ENCODE measurements at places on chromosomes 3 and 15.

DNA sequence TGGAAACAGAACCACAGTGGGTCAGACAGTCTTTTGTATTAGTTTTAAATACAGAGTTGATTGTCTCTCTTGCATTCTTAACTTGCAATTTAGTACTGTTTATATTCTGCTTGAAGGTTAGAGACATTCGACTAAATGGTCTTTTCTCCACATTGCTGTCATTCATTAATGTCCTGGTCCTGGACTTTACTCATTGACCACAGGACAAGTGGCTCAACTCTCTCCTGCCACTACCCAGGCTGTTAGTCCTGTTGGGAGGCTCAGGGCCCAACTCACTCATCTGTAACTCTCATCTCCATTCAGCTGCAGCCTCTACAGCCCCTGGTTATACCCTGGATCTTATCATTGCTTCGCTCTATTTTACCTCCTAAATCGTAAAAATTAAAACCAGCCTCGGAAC, 427.4 kb downstream of the LPP start:
- DNase-seq = no peak

- no peak for DNase-seq
Observed at GRCh38 chr15:57386976-57387375, 10.7 kb downstream of the CGNL1 start.

DNA sequence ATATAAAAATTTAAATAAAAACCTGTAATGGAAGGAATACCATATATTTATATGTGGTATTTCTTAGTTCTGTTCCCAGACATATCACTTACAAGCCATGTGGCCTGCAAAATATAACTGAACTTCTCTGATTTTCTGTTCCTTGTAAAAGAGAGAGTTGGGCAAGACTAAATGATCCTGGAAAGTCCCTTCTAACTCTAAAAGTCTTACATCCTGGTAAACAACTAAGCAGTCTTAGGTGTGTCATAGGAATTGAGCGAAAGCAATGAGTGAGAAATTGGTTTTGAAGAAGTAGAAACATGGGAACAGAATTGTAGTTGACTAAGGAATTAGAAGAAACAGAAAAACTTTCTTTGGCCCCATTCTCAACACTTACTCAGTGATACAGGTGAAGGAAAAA, 25.3 kb upstream of the IL20RB start:
- no peak for DNase-seq

DNA sequence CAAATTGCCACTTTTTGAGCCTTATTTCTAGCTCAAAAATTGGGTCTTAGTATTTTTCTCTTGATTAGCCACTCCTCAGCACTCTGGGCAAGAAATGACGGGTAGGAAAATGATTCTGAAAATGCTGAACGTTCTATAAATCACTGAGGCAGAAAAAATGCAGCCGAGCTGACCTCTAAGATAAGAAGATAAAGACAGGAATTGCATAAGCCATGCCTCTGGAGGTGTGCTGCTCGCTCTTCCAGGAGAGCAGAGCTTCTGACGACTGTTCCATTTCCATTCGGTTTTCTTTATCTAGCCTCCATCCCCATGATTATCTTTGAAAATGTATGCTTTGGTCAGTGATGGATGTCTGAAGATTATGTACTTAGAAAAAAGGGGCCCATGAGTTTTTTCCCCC, 558.8 kb upstream of the ADAMTS9 start:
- no peak for DNase-seq

DNA sequence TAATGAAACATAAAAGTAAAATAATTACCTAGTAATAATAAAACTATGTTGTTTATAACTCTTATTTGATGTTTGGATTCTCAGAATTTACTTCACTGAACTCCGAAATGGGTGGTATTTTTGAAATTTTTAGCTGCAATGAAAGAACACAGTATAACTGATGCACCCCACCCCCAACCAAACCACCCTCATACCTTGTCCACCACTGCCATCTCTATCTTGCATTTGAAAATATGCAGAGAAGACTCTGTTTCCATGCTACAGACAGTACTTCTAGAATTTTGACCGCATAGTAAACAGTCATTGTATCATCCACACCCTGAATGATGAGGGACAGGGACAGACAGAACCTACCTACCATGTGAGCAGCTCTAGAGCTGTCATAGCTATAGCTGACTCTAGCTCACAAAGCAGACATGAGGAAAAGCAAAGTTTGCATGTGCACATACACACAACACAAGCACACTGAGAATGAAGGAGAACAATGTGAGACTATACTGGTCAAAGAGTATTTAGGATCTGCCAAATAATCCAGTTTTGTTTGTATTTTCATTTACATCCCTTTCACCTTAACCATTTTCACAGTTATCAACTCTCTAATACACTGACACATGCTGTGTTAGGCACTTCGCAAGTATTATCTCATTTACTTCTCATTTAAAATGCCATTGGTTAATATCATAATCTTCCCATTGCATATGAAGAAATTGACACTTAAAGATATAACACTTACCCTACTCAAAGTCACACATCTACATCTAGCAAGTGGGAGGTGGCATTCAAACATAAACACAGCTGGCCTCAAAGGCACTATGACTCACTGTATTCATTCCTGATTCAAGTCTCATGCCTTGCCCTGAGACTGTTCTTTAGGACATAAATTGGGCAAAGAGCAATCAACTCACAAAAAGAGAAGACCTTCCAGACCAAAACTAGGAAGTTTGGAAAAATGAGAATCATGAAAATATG, 1014.7 kb upstream of the CFAP20DC start:
- DNase-seq = no peak

GRCh38 chr3:50971487-50971924, 296.8 kb downstream of the DOCK3 start:
- peak; percentile 19 for DNase-seq

GRCh38 chr15:71333136-71333700, 217.9 kb downstream of the THSD4 start:
- DNase-seq = no peak

- no peak for DNase-seq
Observed at GRCh38 chr3:134235577-134236076, 15.0 kb downstream of the RYK start.

- DNase-seq = no peak
Observed at GRCh38 chr3:110859336-110859735, 212.3 kb upstream of the NECTIN3 start.

DNA sequence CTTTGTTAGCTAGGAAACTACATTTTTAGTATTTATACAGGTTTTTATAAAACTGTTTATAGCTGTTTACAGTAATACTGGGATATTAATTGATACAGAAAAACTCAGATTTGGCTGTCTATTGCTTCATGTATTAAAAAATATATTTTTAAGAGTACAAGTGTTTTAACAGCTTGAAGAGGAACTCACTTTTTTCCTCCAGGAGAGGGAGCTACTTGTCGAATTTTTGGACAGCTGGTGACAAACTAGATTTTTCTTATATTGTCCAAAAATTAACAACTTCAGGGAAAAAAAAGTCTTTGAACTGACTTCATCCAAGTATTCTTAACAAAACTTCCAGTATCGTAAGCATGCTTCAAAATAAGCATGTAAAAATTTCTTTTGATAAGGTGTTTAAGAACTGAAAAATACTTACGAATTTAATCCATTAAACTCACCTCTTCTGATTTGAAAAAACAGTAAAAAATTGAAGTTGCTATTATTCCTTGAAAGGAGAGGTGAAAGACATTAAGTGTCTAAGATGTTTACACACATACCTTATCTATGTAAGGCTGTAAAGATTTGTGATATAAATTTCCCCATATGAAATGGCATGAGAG, 4.0 kb downstream of the DIPK2A start:
- DNase-seq = no peak

- no peak for DNase-seq
Observed at GRCh38 chr15:56693761-56694160, 39.5 kb downstream of the ZNF280D start.

- no peak for DNase-seq
Observed at GRCh38 chr3:143811602-143812001, 36.7 kb downstream of the SLC9A9 start.

GRCh38 chr3:117165601-117166051, 456.0 kb downstream of the TUSC7 start:
- no peak for DNase-seq

DNA sequence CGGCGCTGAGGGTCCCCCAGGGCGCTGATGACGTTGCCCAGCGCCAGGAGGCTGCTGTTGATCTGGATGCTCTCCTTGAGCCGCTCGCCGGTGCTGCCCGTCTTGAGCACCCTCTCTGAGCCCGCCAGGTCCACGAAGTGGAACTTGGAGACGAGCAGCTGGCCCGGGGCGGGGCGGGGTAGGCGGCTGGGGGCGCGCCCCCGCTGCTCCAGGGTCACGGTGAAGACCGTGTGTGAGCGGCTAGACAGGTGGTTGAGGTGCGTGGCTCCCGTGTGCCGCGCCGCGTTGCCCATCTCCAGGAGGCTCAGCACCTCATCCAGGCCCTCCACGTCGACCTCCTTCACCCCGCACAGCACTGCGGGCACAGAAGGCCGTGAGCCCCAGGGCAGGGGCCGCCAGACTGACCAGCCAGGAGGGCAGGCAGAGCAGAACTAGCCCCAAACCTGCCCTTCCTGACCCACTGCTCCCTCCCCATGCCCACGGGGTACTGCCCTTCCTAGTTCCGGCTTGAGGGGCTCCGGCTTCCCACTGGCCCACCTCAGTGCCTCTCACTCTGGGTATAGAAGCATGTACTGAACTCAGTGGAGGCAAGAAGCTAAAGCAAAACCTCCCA, 6.1 kb downstream of the KIF7 start:
- no peak for DNase-seq

DNA sequence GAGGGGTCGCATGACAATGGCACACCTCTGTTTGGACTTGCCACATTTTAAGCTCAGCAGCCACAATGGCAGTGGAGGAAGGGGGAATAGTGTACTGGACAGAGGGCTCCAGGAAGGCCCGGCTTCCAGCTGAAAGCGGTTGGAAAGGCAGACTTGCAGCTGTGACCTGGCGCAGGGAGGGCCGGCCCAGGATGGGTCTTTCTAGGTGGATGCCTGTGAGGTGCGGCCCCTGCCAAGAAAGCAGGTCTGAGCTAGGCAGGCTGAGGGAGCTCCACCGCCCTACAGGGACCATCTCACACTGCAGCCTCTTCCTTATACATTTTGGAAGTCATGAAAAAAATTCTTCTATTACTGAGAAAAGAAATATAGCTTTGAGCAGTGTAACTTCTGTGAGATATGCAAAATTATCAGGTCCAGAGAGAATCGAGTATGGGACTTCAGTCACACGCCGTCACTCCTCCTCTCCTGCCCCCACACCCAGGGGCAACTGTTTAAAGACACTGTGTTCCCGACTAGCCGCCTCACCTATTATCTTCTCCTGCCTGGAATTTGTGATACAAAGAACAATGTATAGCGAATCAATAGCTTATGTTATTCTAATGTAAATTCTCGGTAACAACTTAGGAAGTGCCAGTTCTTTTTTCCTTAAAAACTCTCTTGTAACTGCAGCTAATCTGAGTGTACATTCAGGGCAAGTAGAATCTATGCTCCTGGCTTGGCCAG, 331.0 kb downstream of the OCA2 start:
- no peak for DNase-seq

- no peak for DNase-seq
Observed at GRCh38 chr3:36989005-36989404, 3.9 kb downstream of the EPM2AIP1 start.

DNA sequence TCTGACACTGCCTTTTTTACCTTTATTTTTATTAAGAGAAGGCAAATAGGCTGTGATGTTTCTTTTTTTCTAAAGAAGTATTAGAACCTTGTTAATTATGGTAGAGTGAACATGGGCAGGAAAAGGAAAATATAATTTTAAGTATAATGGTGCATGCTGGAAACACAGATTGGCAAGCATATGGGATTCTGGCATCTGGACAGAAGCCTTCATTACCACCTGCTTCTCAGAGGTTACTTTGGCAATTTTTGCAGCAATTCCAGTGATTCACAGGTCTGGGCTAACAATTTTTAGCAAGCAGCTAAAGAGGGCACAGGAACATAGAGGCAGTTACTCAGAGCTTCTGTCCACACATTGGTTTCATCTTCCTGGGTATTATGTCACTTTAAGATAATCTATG, 258.3 kb downstream of the DIPK2A start:
- no peak for DNase-seq

DNA sequence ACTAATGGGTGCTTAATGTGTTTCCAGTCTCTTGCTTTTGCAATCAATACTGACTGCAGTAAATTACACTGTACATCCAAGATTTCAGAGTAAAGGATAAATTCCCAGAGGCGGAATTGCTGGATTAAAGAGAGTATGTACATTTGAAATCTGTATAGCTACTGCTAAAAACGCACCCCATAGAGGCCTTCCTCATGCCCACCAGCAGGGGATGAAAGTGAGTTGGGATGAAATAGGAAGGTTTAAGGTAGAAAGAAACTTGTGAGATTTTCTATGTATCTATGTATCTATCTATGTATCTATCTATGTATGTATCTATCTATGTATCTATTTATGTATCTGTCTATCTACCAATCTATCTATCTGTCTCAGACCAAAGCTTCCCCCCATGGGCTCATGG, 28.4 kb downstream of the TMEM44 start:
- DNase-seq = no peak

GRCh38 chr3:12194209-12194608, 35.5 kb upstream of the TIMP4 start:
- DNase-seq = no peak
